ENCODE measurements at places on chromosomes 5 and 9.

DNA sequence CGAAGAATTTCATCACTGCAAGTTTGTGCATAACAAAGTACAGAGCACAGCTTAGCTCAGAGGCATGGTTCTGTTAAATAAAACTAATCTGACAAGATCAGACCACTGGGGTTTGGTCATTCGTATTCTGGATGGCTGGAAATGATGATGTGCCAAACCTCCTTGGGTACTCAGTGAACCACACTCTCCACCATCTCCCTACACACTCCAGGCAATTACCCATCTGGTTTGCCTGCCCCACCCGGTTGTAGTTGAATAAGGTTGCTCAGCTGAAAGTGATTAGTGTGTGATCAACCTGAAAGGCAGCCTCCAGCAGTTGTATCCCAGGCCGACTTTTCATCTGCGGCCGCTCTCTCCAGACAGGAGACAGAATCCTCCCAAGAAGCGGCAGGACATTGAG is 371.4 kb downstream of the TLE1 start:
- DNase-seq, result no peak

DNA sequence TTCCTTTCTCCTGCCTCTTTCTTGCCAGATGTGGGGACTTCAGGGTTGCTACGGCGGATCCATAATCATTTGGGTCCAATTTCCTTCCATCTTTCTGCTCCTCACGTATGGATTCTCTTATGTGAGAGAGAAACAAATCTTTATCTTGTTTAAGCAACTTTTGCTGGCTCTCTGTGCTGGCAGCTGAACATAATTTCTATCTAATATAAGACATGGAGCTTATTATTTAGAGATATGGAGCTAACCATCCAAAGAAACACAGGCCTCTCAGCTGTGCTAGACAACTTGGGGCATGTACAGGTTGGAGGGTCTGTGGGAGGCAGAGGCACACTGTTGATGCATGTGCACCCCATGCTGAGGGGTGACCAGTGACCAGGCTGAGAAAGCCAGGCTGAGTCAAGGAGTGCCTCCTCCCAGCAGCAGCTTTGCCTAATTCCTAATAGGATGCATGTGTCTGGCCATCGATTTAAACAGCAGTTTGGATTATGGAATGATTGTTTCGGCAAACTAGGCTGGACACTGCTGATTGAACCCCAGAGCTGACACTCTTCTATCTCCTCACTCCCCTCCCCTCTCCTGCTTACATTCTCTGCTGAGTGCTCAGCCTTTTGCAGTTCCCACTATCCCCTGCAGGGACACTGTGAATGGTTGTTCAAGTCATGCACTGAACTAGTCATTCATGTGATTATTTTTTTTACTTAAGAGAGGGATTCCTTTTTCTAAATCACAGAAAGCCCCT is 195.8 kb downstream of the ERCC6L2 start:
- DNase-seq, result peak; percentile 14

DNA sequence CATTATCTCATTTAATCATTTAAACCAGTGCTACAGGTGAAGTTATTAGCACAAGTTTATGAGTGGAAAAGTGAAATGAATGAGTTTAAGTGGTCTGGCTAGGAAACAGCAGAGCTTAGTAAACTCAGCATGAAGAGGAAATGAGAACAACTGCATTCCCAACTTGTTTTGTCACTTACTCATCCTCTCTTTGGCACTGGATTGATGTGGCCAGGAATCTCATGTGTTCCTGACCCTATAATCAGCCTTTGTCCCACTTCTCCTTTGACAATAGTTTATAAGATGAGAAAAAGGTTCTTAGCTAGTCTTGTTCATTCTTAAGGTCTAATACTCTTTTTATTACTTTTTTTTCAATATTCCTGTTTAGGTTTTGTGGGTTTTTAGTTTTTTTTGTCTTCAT is 559.2 kb upstream of the TLE4 start:
- no peak for DNase-seq

DNA sequence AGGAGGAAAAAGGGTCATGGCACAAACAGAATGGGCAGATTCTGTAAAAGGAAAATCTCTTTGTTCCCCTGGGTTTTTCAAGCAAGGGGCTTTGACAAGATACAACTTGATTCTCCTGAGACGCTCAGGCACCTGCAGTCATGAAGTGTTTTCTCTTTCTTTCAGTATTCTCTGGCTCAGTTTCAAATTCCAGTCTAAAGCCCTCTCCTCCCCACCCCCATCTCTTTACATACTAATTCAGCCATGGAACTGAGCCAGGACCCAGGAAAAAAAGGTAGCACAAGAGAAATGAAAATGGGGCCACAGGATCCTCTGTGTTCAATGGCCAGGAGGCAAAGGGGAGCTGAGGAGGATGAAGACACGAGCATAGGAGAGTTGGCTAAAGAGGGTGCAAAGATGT is 408.4 kb downstream of the SPOCK1 start:
- no peak for DNase-seq

DNA sequence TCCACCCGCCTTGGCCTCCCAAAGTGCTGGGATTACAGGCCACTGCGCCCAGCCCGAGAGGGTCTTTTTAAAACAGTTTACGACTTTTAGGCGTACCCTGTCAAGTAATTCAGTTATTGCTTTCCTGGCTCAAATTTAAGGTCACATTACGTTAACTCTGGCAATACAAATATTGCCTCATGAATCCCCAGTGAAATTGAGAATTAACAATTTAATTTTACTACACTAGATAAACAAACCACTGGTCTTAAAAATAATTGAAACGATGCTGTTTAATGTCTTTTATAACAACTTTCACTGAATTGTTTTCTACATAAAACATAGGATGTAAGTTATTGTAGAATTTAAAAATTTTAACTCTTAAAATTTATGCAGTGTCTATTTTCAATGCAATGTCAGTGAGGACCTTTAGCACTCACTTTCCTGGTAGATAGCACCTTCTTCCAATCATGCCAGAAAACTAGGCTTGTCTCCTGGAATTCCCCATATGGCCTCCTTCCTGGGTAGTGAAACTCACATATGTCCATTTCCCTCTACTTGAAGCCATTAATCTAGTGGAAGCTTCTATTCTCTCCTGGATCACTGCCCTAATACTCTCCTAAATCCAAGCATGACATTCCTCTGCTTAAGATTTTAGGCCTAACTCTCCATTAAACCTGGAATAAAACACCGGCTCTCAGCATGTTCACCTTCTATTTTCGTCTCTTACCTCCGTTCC is 13.5 kb downstream of the BASP1 start:
- no peak for DNase-seq

GRCh38 chr9:91842358-91843049 is 107.5 kb downstream of the ROR2 start:
- DNase-seq, result no peak

- no peak for DNase-seq
These were observed 54.5 kb downstream of the AK8 start for GRCh38 chr9:132823370-132824145.

DNA sequence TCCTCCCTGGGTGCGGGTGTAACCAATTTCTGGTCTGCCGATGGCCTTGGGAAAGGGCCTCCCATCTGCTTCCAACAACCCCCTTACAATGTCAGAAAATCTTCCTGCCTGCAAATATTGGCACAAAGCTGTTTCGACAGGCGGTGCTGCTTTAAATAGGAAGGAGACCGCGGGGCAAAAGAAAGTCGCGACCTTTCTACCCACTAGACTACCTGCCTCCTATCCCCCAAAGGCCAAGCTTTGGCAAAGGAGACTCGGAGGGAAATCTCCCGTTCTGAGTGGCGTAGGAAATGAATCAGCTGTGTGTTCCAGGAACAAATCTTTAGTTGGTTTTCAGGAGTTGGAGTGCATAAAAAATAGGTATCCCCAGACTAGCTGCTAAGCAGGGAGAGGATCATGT is 36.8 kb upstream of the NFIB start:
- no peak for DNase-seq

DNA sequence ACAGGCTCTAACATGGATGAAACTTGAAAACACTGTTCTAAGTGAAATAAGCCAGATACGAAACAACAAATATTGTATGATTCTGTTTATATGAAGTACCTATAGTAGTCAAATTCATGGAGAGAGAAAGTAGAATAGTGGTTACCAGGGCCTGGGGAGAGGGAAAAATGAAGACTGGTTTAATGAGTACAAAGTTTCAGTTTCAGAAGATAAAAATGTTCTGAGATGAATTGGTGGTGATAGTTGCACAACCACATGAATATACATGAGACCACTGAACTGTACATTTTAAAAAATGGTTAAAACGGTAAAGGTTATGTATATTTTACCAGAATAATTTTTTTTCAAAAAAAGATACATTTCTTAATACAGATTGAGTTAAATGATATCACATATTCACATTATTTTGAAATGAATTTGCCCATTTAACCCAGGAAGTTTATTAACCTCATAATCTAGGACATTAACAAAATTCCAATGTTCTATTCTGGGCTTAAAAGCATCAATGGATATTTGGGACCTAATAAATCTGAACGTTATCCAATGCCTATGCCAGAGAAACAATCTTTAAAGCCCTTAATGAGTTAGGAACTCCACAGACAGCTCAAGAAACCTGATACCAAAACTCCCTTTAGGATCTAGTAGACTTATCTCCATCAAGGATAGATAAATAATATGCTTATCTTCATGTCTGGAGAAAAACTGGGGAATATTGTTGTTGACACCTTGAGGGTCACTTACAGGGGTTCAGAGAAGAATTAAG is 521.3 kb downstream of the EFNA5 start:
- DNase-seq, result no peak

- no peak for DNase-seq
These were observed 35.4 kb upstream of the RICTOR start for GRCh38 chr5:39109606-39110005.

DNA sequence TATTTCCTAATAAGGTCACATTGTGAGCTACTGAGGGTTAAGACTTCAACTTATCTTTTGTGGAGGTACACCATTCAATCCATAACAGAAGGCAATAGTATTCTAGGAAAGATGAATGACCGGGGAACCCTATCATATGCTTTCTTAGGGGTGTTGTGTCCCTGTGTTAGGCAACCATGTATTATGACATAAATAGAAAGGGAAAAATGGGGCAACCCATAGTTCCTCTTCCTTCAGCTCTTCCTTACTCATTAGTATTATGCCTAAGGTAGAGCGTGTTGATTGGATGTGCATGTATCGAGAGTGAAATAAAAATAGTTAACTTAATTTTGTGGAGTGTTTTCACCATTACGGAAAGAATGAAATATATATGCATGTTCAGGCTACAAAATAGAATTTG is 6.0 kb upstream of the CCNJL start:
- no peak for DNase-seq

DNA sequence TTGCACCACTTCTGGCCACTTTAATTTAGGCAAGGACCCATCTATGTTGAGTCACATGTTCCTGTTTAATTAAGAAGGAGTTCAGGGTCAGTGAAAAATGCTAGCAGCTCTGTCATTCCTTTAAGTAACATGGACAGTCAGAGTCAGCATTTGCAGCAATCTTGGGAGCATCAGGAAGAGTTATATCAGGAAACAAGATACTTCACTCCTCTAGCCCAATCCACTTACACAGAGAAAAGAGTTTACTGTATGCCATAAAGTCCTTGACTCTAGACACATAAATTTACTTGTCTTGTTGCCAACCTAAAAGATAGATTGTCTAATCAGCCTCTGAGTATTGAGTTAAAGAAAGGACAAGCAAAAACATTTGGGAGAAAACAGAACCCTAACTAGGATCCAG is 266.7 kb downstream of the PJA2 start:
- no peak for DNase-seq

DNA sequence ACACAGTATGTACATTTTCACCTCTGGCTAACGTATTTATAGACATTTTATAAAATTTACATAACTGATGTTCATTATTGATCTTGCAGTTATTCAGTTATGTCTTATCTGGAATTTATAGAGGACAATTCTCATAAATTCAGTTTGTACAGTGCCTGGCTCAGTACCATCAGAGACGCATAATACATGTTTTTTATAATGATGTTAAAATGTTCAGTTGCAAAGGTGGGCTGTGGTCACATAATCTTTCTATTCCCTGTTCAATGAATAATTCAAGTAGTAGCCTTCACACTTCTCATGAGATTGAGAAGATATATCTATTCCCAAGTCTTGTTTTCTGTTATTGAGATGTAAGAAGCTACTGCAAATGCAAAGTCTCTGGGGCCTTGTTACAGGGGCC is 393.1 kb upstream of the ARRDC3 start:
- no peak for DNase-seq

- peak; percentile 3 for DNase-seq
These were observed 1.8 kb downstream of the PTBP3 start for GRCh38 chr9:112331674-112331952.

Data from naive thymus-derived CD8-positive, alpha-beta T cell (primary cell).